Activated T-cell treated with anti-CD3 and anti-CD28 coated beads for 24 hours (primary cell): ENCODE measurements at places on chromosomes 6 and 20.

- no peak for DNase-seq
Observed at GRCh38 chr6:15274692-15275387, 29.0 kb downstream of the JARID2 start.

DNA sequence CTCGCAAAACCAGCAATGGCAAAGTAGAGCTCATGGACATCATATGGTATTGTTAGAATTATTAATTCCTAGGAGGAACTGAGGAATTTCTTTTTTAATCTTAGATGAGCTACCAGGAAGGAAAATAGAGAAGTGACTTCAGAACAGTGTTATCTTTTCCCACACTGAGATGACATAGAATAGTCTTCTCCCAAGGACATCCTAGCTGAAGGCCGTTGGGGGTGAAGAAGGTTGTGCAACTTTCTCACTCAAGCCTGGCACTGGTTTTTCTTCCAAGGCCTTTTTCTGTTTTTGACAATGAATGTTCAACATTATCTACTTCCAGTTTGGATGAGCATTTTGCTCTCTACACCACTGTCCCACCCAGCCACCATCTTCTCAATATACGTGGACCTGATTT is 35.8 kb upstream of the MAS1 start:
- DNase-seq = no peak

- DNase-seq = no peak
Observed at GRCh38 chr6:12024216-12024615, 12.1 kb downstream of the HIVEP1 start.

GRCh38 chr20:2301164-2301622 is 5.4 kb downstream of the TGM3 start:
- DNase-seq = no peak

DNA sequence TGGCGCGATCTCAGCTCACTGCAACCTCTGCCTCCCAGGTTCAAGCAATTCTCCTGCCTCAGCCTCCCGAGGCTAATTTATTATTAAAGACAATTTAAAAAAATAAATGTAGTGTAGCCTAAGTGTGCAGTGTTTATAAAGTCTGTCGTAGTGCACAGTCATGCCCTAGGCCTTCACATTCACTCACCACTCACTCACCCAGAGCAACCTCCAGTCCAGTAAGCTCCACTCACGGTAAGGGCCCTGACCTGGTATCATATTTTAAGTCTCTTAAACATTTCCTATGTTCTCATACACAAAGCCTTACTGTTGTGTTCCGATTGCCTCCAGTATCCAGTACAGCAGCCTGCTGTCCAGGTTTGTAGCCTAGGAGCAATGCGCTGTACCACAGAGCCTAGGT is 168.2 kb upstream of the FOXQ1 start:
- DNase-seq = no peak
